ENCODE measurements at places on chromosomes 6 and 20. TPM values are rescaled to one million over a fixed set of nuclear protein-coding genes. Genes with fewer than 3 reads are reported as not detected.

C6orf163 gene
- total RNA-seq = 3.5 TPM

COL9A1 gene
- total RNA-seq = not detected

EDN3 gene
- not detected for total RNA-seq

SIGLEC1 gene
- 41.1 TPM for total RNA-seq

MMS22L gene
- total RNA-seq = 8.4 TPM

GRCh38 chr6:53300656-53301551 is 47.8 kb downstream of the ELOVL5 start:
- no peak for DNase-seq

GRCh38 chr6:16741112-16742016 is 19.9 kb downstream of the ATXN1 start:
- no peak for DNase-seq

DNA sequence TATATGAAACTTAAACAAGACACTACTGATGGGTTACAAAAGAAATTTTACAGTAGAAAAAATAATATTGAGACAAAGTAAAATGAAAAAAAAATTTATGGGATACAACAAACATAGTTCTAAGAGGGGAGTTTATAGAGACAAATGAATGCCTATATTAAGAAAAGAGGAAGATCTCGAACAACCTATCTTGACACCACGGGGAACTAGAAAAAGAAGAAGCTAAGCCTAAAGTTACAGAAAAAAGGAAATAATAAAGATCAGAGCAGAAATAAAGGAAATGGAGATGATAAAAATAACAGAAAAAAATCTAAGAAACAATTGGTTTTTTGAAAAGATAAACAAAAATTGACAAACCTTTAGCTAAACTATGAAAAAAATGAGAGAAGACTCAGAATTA is 9.1 kb upstream of the ECHDC1 start:
- DNase-seq = no peak

- no peak for DNase-seq
Measured at GRCh38 chr6:31794294-31794865, 1.2 kb downstream of the VARS1 start.

DNA sequence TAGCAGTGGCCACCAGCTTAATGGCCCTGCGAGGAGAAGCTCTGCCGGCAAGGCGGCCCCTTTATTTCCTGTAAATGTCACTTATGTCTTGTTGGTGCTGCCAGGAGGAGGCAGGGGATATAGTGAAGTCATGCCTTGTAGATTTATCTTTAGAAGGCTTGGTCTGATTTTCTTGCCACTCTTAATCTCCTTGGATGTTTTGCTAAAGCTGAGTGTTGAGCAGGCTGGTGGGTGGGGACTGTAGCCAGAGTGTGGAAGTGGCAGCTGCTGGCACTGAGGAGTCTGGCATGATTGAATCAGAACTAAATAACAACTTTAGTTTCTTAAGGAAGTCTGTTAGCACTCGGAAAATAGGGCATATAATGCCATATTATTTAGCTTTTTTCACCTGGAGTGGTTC is 77.9 kb downstream of the PHF20 start:
- no peak for DNase-seq

DNA sequence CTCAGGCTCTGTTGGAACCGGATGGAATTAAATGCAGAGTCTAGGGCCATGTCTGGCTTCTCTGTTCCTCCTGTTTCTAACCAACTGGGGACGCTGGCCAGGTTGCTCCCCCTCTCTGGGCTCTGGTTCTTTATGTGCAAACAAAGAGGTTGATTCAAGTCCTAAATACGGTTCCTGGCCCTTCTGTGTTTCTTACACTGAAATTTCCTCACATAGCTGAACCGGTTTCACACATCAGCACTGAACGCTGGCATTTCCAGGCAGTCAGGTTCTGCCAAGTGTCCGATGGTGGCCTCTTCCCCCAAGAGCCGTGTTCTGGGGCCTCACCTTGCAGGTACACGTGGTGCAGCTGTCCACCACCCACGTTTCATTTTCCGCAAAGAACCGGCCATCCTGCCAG is 13.5 kb downstream of the THBS2 start:
- DNase-seq = peak; percentile 75

GRCh38 chr20:38308047-38308438 is 4.1 kb downstream of the BPI start:
- DNase-seq = no peak

GRCh38 chr6:134331256-134331655 is 13.3 kb upstream of the SGK1 start:
- DNase-seq = no peak

GRCh38 chr20:5969348-5969935 is 19.0 kb downstream of the MCM8 start:
- no peak for DNase-seq

DNA sequence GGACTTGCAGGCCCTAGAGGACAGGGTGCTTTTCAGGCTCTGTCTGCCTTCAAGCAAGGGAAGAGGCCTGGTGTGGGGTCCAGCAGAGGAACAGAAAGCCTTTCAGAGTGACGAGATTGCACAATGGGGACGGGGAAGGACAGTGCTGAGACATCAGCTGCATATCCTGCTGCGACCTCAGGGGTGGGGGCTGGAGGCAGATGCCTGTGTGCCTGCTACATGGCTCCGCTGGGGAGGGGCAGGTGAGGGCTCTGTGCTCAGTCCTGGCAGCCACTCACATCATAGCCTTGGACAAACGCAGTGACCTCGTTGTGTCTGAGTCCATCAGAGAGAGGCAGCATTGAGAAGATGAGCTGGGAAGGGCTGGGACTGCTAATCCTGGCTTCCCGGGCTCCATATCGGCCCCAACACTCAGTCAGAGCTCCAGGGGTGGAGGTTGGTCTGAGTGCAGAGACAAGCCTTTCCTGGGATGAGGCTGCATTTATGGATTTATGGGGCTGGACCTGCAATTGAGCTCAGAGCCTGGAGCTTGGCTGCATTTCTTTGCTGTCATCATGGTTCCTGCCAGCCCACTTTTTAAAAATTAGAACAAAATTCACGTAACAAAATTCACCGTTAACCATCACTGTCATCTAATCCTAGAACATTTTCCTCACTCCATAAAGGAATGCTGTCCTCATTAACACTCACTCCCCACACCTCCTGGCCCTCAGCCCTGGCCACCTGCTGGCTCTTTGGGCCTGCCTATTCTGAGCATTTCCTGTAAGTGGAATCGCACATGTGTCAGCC is 196.9 kb upstream of the SLC24A3 start:
- DNase-seq = no peak

DNA sequence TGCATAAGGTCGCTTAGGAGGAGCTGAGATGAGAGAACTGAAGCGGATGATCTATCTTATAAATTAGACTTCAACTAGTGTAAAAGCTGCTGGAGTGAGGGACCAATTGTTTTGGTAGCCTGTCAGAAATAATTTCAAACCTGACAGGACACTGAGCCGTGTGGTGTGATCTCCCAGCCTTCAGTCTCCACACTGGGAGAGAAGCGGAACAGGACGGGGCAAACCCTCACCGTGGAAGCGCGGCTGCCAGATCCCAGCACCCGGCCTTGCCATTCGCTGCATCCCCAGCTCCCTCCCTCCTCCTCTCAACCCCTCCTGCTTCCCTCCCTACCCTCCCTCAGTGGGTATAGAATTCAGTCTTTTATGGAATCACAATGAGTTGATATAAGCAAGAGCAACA is 900.1 kb upstream of the SLC35B3 start:
- no peak for DNase-seq

All from posterior vena cava (tissue), 2 donors.